ENCODE measurements at places on chromosomes 6 and 20.

GRCh38 chr20:61575151-61575937 is 323.3 kb downstream of the CDH4 start:
- no peak for DNase-seq

GRCh38 chr6:159110013-159110412 is 59.2 kb upstream of the FNDC1 start:
- peak; percentile 25 for DNase-seq

- DNase-seq = no peak
These were observed 11.5 kb downstream of the SNX9 start for GRCh38 chr6:157834549-157834948.

- DNase-seq = no peak
These were observed 648.5 kb downstream of the HTR1B start for GRCh38 chr6:76814496-76815458.

DNA sequence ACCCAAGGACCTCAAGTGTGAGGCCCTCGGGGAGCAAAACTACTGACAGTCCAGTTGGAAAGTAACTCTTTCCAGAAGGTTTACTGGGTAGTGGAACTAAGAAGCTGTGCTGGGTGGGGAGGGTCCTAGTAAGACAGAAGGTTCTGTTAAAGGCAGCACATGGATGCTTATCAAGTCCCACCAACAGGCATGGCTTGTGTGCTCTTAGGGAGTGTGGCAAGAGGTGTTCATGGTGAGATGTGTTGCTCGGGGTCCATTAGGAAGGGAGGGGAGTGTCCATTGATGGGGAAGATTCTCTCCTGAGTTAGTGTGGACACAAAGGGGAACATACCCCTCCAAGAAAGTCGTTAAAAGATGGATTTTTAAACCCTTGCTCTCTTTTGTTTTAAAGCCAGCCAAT is 120.6 kb downstream of the LY86 start:
- DNase-seq = no peak

DNA sequence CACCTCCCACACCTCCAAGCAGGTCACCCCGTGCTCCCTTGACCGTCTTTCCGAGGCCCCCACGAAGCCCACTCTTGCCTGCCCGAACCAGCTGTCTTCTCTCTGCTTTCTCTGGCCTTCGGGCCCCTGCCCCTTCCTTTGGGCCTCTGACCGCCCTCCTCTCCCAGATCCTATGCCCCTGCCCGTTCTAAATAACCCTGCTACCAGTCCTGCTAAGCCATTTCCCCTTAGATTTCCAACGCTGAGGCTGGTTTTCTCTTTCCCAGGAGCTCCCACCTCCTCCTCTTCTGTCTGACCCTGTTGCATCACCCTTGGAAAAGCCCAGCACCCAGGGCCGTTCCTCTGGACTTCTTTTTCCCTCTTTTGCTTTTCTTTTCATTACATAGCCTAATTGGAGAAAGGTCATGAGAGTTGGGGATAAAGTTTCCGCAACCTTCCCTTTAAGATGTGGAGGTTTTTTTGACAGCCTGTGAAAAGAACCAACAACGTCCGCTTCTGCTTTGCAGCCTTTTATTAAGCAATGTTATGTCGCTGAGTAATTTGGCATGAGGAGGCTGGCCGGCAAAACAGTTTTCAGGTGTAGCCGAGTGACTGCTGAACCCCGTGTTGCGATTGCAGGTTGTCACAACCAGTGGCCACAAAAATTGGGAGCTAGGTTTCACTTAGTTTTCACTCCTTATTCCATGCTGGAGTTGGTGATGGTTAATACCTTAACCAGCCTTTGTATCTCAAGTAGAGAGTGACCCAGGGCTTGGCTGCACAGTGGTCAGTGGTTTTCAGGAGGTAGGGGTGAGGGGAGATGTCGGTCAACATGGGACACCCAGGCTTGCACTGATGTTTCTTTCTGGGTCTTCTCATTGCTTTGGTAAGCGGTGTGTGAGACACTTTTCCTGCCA is 970 bp downstream of the BLTP3A start:
- no peak for DNase-seq

DNA sequence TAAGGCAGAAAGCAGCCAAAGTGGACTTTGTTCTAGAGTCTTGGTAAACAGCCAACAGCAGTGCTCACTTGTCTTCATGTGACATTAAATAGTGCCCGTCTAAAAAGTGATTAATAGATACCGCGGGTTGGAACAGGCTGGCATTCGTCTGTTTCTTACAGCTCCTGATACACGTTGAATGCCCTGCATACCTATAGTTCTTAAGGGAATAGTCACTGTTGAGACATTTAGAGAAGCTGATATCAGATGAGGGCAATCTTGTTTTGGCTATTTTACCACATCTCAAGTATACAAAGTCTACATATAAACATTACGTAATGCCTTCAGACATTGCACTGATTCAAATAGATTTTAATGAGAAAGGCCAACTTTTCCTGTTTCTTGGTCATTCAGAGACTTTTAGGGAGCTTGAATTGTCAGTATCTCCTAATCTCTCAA is 374.9 kb upstream of the FLRT3 start:
- DNase-seq = no peak
